ENCODE measurements at places on chromosomes 1 and 21. TPM values are rescaled to one million over a fixed set of nuclear protein-coding genes. Genes with fewer than 3 reads are reported as not detected.

GRCh38 chr1:224565186-224565585, 50.9 kb upstream of the CNIH3 start:
- peak; percentile 83 for DNase-seq

- no peak for DNase-seq
These were observed 179.7 kb upstream of the C1orf174 start for GRCh38 chr1:4079815-4080214.

- DNase-seq = no peak
These were observed 79.6 kb downstream of the CASZ1 start for GRCh38 chr1:10716840-10717239.

DNA sequence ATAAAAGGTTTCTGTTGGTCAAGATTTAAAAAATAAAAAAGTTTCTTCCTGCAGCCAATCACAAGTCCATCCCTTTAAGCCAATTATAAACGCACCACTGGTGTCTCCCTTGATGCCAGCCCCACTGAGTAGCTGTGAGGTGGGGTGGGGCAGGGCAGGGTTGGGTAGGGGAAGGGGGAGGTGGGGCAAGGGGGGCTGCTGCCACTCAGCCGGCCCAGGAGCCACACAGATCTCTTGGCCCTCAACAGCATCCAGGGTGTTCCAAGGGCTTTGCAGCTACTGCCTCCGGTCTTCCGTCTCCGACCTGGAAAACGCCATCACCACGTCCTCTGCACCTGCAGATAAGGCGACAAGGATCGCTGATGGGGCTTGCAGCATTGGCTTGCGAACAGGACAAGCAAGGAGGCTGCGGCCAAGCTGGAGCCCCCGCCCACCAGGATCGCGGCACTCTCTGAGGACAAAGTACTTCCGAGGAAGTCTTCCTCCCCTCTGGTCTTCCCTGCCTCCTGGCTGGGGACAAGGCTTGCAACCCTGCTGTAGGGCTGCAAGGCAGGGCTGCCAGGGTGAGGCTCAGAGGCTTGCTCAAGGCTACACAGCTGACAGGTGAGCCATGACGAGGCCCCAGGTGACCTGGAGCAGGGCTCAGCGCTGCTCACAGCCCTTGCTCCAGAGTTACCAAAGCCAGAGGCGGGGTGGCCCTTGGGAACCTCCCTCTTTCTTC, 26.8 kb upstream of the CLSTN1 start:
- no peak for DNase-seq

- DNase-seq = no peak
These were observed 1.6 kb downstream of the C1orf226 start for GRCh38 chr1:162383091-162383490.

DNA sequence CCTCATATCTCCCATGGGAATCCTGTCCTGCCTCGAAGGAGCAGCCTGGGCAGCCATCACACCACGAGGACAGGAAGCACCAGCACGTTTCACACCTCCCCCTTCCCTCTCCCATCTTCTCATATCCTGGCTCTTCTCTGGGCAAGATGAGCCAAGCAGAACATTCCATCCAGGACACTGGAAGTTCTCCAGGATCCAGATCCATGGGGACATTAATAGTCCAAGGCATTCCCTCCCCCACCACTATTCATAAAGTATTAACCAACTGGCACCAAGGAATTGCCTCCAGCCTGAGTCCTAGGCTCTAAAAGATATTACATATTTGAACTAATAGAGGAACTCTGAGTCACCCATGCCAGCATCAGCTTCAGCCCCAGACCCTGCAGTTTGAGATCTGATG, 8.7 kb downstream of the SLAMF8 start:
- no peak for DNase-seq

CCDC17 gene
- 4.0 TPM for total RNA-seq

STK40 gene
- 12.9 TPM for total RNA-seq

LHX8 gene
- total RNA-seq = not detected

DNA sequence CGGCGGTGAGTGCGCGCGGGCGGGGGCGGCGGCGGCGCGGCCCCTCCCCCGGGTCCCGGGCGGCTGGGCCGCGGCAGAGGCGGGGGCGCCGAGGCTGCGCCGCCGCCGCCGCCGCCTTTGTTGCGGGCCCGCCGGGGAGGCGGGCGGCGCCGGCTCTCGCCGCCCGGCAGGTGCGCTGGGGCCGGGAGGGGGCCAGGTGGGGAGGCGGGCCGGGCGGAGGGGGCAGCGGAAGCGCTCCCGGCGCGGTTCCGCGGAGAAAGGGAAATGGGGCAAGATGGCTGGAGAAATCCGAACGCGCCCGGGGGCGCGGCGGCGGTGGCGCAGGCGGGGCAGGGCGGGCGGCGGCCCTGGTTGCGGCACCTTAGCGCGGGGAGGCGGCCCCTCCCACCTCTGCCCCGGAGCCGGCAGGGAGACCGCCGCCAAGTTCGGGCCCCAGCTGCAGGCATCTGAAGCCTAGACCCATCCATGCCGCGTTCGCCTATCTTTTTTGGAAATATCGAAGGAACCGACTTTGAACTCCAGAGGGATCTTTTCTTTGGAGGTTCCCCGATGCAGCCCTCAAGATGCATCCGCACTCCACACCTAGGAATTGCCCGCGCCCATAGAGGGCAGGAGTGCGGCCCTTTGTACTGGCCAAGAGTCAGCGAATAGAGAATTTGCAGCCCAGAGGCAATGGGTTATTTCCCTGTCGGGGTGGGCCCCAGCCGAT, 479 bp downstream of the POGK start:
- DNase-seq = peak; percentile 11

CTSK gene
- total RNA-seq = 547 TPM

C1orf87 gene
- total RNA-seq = not detected

DNA sequence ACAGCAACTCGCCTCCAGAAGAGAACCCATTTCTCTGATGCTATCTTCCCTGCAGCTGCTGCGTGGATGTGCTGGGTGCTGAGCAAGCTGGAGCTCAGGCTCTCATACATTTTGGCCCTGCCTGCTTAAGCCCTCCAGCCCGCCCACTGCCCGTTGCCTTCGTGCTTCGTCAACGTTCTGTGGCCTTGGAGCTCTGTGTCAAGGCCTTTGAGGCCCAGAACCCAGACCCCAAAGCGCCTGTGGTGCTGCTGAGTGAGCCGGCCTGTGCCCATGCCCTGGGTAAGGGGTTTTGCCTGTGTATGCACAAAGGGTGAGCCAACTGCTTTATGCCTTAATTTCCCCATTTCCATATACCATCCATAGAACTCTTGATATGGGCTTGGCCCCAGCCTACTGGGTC, 1.1 kb downstream of the DPH2 start:
- no peak for DNase-seq

GRCh38 chr1:84795213-84795612, 97.8 kb downstream of the LPAR3 start:
- no peak for DNase-seq

CD1B gene
- not detected for total RNA-seq

SH3D21 gene
- total RNA-seq = 5.2 TPM

LRRC7 gene
- not detected for total RNA-seq

KCNE2 gene
- not detected for total RNA-seq

GRCh38 chr1:93029317-93029716, 49.8 kb upstream of the MTF2 start:
- no peak for DNase-seq

BARHL2 gene
- total RNA-seq = not detected

GUK1 gene
- total RNA-seq = 217 TPM

DNA sequence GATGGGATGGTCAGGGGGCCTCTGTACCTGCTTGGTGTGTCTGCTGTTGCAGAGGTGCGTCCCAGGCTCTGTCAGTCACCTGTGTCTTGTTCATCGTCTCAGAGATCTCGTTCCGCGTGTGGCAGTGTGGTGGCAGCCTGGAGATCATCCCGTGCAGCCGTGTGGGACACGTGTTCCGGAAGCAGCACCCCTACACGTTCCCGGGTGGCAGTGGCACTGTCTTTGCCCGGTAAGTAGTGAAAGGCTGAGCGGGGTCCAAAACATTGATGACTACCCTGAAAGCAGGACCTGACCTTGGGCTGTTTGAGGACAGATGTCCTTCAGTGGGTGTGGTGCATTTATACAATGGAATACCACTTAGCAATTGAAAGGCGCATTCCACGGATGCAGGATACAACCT, 171.0 kb downstream of the PGBD5 start:
- no peak for DNase-seq

DNA sequence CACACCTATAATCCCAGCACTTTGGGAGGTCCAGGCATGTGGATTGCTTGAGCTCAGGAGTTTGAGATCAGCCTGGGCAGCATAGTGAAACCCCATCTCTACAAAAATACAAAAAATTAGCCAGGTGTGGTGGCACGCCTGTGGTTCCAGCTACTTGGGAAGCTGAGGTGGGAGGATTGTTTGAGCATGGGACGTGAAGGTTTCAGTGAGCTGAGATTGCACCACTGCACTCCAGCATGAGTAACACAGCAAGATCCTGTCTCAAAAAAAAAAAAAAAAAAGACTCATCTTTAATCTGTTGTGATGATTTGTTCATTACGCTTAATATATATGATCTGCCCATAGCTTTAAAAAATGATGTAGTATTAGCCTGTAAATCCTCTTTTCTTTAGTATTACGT, 44.0 kb downstream of the OR10J1 start:
- DNase-seq = no peak

DNA sequence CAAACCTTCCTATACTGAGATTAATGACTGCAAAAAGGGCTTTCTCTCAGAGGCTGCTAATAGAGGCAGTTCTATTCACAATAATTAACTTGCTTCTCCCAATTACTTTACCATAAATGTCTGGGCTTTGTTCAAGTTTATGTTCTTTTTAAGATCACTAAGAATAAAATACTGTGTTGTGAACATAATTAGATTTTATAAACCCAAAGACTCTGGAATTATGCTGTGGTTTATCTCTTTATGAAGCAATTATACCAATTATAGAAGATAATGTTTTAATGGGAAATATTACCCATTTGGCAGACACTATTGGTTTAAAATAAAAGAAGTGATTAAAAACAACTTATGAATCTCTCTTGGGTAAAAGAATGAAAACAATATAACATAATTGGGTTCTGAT, 43.5 kb upstream of the IL12RB2 start:
- DNase-seq = no peak

CELA3A gene
- not detected for total RNA-seq

LCE1F gene
- not detected for total RNA-seq

HSD3B1 gene
- not detected for total RNA-seq

NKAIN1 gene
- total RNA-seq = 0.36 TPM

S100A3 gene
- not detected for total RNA-seq

DNA sequence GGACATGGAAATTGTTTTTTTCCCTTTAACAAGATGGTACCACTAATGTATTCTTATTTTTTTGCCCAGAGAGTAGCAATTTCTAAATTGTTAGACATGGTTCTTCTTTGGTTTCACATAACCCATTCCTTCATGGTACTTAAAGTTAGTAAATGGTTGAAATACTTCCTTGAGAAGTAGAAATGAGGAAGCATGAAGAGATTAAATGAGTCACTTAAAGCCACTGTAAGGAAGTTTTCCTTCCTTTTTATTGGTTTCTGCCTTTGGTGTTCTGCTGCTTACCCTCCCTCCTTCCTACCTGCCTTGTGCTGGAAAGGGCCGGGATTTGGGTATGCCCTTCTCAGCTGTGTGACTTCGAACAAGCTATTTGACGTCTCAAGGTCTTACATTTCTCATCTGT, 101.0 kb downstream of the KIF26B start:
- DNase-seq = no peak

GRCh38 chr1:168570652-168571051, 5.8 kb upstream of the XCL1 start:
- DNase-seq = no peak

TCEA3 gene
- 22.8 TPM for total RNA-seq

DNA sequence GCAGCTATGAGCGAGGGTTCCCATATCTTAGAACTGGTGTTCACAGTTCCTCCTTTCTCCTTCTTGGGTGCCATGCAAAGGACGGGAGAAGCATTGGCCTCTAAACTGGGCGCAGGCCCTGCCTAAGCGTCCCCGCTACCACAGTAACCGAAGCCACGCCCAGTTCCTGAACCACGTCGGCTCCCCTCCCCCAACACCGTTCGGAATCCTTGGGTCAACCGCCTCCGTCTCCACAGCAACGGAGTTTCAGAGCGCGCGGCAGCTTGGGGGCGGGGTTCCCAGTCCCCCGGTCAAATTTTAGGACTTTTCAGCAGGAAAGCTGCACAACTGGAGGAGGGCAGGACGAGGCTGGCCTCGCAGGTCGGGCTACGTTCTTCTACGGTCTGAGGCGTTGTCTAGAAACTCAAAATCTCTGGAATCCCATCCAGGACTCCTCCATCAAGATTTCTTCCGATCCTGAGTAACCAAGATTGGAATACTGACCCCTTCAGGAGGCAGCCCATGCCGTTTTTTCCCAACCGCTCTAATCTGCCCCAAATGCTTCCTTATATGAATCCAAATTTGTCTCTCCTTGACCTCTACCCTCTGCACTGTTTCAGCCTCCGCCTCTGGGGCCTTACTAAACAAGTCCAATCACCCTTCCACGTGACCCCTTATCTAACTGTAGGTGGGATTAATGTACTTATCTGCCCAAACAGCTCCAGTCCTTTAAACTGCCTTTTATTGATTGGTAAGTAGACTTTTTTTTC, at the start of gene SPAG17:
SPAG17 (minus strand) TSS at position 145 of the 749 bp plus-strand sequence; CDS start at position 74, 71 bp downstream.
- peak; percentile 23 for DNase-seq

GRCh38 chr21:37231671-37232070, 35.5 kb downstream of the VPS26C start:
- DNase-seq = no peak

TTC34 gene
- total RNA-seq = 0.41 TPM

GRCh38 chr1:82464362-82465001, 663.7 kb downstream of the ADGRL2 start:
- DNase-seq = peak; percentile 53

GRCh38 chr1:9639227-9639626, 12.3 kb upstream of the PIK3CD start:
- DNase-seq = no peak

GSTM5 gene
- 13.0 TPM for total RNA-seq

RAB25 gene
- not detected for total RNA-seq

DNA sequence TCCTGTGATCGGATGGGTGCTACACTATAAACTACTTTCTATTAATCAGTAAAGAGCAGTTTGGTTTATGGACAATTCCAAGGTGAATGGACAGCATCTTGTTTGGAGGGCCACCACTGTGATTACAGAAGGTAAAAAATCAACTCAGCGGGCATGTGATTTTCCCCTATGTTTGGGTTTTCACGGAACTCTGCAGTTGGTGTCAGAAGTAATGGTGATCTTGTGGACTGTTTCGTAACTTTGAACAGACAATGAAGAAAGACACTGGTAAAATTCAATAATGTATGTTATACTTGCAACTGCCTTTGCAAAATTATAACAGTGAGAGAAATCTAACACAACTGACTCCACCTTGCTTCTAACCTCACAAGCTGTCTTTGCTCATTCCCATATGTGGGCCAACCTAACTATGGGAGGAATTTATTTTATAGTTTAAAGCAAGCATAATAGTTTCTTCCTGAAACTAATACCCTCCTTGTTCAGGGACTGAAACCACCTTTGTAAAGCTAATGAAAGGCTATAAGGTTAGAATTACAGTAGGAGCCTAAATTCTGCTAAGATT, 53.2 kb downstream of the TRIM33 start:
- DNase-seq = no peak

- no peak for DNase-seq
These were observed 7.5 kb downstream of the PCSK9 start for GRCh38 chr1:55046871-55047270.

DNA sequence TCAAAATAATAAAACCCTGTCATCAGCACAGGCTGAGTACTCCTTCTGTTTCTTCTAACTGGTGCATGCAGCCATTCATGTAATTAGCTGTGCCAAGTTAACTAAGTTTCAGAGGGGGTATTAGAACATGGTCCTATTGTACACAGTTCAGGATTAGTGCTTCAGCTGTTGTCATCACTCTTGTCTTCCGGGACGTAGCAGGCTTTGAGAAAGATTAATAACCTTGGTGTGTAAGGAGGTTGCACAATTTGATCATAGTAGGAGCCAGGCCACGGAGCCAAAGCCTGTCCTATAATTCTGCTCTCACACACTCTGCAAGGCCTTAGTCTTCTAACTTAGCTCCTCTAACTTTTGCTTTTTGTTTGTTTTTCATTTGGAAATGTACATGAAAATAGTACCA, 44.7 kb downstream of the PTGFRN start:
- peak; percentile 76 for DNase-seq

All from fibroblast of the aortic adventitia (primary cell).